HepG2 (cell line): ENCODE measurements at places on chromosomes 3 and 15. TPM values are rescaled to one million over a fixed set of nuclear protein-coding genes. Genes with fewer than 3 reads are reported as not detected.

DNA sequence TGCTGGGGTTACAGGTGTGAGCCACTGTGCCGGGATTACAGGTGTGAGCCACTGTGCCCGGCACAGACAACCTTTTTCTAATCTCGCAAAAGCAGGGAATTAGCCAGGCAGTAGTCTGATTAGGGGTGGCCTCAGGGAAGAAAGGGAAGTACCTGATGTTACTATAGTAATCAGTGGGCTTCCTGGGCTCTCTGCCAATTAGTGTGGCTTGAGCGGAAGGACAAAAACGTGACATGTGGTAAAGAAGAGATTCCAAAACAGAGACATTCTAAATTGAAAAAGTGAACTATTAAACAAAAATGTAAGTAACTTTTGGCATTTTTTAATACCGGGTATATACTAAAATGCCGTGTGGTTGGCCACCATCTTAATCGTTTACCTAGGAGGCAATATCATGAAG is 48.1 kb downstream of the CFAP20DC start:
- no peak for DNase-seq

- no peak for DNase-seq
Measured at GRCh38 chr3:25349828-25350724, 78.0 kb upstream of the RARB start.

DNA sequence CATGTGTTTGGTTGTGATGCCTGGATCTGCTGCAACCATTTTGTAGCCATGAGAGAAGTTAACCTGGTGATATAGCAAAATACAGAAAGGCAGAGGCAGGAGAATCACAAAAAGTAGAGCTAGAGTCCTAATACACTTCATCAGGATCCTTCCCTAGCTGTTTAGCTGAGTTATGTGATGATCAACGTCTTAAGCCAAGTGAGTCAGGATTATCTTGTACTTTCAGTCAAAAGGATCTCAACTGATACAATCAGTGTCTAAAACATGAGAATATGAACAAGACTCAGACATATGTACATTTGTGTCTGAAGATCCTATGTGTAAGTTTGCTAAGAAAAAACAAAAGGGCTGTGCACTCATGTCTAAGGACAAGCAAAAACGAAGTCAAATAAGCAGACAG is 236.9 kb downstream of the NTRK3 start:
- DNase-seq, result no peak

- DNase-seq, result no peak
Measured at GRCh38 chr3:1501406-1502115, 408.7 kb downstream of the CNTN6 start.

DNA sequence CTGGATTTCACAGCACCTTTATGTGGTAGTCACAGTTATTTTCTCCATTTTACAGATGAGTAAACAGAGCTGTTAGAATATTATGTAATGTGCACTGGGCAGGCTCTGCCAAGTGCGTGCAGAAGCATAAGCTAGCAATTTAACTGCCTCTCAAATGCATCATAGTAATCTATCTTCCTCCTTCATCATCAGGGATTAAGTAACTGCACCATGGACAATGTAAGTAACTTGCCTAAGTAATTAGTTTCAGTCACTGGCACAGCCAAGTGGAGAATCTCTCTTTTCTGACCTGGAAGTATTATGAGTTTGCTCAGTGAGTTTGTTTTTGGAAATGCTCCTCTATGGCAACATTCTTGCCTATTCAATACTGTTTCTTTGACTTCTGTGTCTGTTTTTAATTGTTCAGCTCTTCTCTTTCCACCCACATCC is 260.5 kb downstream of the PTPRG start:
- DNase-seq, result no peak

DNA sequence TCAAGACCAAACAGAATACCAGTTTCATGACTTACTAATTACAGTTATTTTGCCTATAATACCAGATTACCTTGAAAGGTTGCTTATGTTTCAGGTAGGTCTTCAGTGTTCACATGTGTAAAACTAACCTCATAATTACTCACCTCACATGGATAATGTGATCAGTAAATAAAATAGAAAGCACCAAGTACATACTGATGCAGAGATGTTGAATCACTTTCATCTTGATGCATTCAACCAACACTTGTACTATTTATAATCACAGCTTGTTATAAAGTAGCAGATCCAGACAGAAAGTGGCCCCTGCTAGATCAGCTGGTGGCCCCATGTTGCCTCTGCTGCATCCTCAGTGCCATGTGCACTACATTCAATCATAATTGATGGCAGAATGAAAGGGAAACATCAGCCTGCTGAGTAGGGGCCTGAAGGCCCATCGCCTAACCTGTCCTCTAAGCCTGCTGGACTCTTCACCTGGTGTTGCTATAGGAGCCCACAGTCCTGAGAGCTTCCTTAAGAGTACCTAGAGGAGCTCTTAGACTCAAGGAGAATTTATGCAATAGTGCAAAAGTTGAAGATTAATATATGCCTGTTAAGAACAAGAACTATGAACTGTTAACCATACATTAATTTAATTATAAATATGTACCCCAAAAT is 154.3 kb downstream of the PLCL2 start:
- no peak for DNase-seq

The SLC6A20 gene
- not detected in 2 replicates for total RNA-seq

The PIK3CA gene
- 11.4 and 20.4 TPM in 2 replicates for total RNA-seq

The C3orf49 gene
- not detected in 2 replicates for total RNA-seq

The IREB2 gene
- 30.4 and 66.4 TPM in 2 replicates for total RNA-seq
